ENCODE measurements at places on chromosomes 12 and 14.
A peak's percentile ranks its signal among the peaks of the same experiment; 100 is the strongest.

GRCh38 chr12:56300644-56301464, 724 bp upstream of the CS start:
- no peak for DNase-seq

- DNase-seq = no peak
Measured at GRCh38 chr14:91100102-91100501, 13.8 kb upstream of the DGLUCY start.

- no peak for DNase-seq
Measured at GRCh38 chr12:56991319-56992246, 14.8 kb downstream of the ZBTB39 start.

DNA sequence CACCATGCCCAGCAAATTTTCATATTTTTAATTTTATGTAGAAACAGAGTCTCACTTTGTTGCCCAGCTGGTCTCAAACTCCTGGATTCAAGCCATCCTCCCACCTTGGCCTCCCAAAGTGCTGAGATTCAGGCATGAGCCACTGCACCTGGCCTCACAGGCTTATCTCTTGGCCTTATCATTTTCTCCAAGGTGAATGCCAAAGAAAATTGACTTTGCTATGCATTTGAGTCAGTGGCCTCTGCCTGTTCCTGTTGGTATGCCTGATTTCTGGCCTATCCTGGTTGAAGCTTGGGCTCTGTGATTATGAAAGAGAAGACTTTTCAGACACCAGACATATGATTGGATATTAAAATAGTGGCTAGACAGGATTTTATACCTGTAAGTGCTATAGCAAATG, 34.2 kb downstream of the MANSC1 start:
- DNase-seq = no peak

DNA sequence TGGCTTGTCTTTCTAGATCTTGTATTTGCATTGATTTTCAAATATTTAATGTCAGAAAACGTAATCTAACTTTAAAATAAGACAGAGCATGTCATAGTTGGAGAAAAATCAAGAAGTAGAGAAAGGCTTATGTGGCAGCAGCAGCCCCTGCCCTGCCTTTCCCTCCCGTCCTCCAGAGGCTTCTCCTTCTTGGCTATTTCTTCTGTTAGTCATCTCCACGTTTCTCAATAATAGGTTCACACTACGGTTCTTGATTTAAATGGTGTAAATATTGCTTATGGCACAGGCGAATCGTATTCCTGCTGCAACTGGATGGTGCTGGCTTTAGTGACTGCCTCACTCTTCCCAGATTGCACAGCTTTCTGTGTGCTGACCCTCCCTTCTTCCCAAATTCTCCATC, 42.8 kb downstream of the SLC8B1 start:
- no peak for DNase-seq

- DNase-seq = no peak
Measured at GRCh38 chr12:22874151-22874550, 249.2 kb downstream of the ETNK1 start.

DNA sequence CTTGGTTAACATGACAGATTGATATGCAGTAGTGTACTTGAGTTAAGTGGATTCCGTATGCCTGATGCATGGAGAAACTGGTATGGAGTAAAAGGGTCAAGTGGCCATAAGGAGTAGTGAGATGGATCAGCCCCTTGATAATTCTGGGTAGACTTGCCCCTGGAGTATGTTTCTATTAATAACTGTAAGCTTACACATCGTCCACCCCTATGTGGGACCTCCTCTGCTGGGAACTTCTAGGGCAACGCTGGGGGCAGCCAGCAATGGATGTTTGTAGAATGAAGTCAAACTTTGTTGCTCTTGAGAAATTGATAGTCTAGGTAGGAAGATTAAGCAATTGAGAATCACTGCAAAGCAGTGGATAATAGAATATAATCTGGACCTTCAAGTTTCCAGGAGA, 3.5 kb downstream of the C12orf75 start:
- DNase-seq = no peak

DNA sequence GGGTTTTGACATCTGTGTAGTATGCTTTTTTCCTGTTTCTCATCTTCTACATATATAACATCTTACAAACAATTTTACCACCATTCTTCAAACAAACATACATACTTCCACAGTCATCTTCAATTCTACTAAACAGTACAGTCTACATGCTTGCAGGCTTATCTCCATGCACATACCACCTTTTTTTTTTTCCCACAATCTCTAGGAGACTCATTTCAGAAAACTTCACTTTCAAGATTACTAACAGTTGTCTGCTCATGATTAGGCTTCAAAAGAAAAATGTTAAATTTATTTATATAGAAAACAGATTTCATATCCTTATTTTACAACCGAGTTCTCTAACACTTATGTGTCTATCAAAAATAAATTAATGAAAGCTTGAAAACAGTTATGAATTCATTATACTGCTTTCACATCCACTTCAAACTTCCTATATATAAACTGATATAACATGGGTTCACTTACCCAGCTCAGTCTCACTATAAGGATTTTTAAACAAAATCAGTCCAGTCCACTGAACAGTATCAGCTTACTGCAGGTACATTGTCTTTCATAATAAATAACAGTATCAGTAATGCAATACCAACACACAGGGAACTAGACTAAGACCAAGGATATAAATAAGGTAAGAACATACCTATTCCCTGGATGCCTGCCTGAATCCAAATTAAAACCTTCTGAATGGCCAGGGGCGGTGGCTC, 42.5 kb downstream of the LRP6 start:
- no peak for DNase-seq

GRCh38 chr12:49827401-49828099, 663 bp downstream of the NCKAP5L start:
- peak; percentile 66 for DNase-seq

GRCh38 chr12:58156697-58157096, 215.3 kb downstream of the ATP23 start:
- DNase-seq = no peak

- no peak for DNase-seq
Measured at GRCh38 chr14:39731912-39732311, 299.7 kb upstream of the FBXO33 start.

DNA sequence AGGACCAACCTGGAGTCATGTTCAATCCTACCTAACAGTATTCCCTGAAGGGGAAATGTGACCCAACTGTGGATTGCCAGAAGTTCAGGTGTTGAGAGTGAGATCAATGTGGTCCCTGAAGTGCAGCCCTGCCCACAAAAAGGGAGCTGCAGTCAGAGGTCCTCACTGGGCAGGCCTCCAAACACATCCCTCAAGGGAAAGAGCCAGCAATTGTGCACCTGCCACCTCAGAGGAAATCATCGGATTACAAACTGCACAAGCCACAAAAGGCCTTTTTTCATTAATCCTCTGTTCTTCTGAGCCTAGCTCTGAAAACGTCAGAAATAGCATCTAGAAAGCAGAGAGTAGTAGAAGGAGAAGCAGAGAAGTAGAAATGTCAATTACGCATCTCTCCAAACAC, 10.8 kb upstream of the MDM1 start:
- no peak for DNase-seq

DNA sequence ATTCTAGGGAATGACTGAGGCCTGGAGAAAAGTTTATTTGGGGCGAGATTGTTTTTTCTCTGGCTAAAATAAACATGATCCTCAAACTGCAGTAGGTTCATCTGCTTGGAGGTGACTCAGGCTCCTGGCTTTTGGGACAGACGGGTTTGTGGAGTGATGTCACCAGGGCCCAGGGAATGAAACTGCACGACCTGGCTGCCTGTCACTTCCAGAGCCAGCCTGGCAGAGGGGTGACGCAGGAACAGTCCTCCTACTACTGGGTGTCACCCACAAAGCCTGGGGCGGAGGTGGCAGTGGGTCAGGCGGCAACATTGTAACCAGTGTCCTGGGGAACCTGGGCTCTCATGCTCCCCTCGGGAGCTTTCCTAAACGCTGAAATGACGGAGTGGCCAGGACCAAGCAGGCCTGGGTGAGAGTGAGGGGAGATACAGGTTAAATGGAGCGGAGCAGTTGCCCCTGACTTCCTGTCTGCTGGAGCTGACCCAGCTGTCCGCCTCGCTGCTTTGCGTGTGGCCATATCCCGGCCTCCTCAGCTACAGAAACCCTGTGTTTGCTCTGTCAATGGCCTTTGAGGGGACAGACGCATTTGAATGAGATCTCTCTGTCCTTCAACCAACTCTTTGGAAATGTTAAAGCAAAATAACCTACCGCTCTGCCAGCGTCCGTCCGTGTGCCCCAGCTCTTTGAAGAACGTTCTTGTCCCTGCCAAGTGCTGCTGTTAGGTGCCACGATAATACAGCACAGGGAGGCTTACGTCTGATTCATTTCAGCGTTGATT, 6.5 kb downstream of the HIP1R start:
- peak; percentile 75 for DNase-seq

- peak; percentile 56 for DNase-seq
Measured at GRCh38 chr12:46263140-46264016, 5.5 kb downstream of the SLC38A1 start.

- DNase-seq = no peak
Measured at GRCh38 chr14:92495027-92495426, 18.6 kb upstream of the RIN3 start.

Measured in T47D (cell line).